CD4-positive, alpha-beta T cell treated with Interleukin-21 for 1 hour (primary cell): ENCODE measurements at places on chromosomes 11 and 22.

GRCh38 chr11:90532125-90532524, 309.3 kb upstream of the CHORDC1 start:
- no peak for DNase-seq

GRCh38 chr11:105609341-105609781, 512 bp upstream of the GRIA4 start:
- DNase-seq, result no peak

- DNase-seq, result no peak
Measured at GRCh38 chr11:70483077-70483861, 84.9 kb downstream of the CTTN start.

GRCh38 chr11:128734103-128734831, 40.4 kb downstream of the FLI1 start:
- no peak for DNase-seq

DNA sequence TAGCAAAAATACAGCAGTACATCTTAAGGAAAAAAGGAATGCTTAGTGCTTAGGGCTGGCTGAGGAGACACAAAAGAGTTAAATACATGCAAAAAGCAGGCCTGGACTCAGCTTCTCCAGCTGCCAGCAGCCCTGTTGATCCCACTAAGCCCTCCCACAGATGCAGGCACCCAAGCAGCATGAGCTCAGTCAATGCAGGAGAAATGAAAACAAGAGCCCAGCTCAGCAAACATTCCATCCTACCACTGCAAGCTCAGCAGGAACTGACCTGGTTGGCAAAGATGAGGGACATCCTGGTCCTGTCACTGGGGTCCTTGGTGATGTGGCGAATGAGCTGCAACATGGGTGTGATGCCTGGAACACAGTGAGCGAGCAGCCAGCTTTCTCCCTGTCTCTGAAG, 5.8 kb downstream of the CYB5R2 start:
- no peak for DNase-seq

GRCh38 chr11:91243630-91244029, 981.0 kb upstream of the FAT3 start:
- no peak for DNase-seq

DNA sequence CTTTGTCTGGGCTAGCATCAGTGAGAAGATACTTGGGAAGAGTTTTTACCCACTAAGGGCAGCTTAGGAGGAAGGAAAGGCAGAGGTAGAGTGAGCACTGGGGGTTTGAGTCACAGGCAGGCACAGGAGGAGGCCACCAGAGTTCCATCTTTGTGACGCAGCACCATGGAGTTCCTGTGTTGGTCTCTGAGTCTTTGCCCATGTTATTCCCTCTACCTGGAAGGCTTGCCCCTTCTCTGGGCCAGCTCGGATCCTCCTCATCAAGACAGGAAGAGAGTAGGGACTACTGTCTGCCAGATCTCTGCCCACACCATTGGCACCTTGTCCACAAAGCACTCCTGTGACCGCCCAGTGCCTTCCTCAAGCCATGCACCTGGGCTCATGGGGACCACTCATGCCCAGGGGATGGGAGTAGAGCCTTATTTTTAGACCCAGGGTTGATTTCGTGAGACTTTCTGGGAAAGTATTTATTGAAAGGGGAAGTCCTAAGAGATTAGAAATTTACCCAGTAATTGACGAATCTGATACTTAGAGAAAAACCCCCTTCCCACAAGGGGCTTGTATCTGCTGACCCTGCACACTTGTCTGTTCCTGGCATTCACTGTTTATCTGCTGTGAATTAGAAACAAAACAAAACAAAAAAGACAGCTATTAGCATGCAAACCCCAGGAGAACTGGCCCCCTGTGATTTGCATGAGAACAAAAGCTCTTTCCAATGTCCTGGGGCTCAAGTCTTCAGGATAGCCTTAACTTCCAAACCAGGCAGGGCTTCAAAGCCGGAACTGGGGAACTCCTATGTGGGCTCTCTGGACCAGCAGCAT, 35.9 kb upstream of the MYEOV start:
- no peak for DNase-seq

DNA sequence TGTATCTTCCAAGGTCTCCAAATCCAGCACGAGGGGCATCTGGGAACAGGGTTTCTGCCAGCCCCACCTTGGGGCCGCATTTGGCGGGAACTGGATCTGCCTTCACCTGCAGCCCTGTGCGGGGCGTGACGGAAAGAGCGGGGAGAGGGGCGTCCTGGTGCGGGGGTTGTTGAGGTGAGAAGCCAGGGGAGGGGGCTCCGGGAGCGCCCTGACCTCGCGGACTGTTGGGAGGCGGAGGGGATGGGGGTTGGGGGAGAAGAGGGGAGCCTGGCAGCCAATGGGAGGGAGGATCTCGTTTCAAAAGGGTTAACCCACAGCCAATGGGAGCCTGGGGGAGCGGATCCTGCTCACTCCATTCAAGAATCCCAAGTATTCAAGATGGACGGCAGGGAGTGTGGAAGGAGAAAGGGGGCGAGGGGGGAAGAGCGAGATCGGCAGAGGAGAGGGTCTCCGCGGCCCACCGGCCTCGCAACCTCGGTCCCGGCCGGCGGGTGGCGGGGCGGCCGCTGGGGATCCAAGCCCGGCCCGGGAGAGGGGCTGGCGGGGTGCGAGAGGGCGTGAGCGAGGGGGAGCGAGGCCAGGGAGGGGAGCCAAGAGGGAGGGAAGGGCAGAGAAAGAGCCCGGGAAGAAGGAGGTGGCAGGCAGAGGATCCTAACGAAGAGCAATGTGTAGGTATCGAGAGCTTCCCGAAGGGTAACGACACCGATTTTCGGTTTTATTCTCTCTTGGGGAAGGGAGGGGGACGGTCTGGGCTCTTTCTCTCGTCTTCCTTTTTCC, 11.5 kb downstream of the YPEL4 start:
- DNase-seq, result no peak

DNA sequence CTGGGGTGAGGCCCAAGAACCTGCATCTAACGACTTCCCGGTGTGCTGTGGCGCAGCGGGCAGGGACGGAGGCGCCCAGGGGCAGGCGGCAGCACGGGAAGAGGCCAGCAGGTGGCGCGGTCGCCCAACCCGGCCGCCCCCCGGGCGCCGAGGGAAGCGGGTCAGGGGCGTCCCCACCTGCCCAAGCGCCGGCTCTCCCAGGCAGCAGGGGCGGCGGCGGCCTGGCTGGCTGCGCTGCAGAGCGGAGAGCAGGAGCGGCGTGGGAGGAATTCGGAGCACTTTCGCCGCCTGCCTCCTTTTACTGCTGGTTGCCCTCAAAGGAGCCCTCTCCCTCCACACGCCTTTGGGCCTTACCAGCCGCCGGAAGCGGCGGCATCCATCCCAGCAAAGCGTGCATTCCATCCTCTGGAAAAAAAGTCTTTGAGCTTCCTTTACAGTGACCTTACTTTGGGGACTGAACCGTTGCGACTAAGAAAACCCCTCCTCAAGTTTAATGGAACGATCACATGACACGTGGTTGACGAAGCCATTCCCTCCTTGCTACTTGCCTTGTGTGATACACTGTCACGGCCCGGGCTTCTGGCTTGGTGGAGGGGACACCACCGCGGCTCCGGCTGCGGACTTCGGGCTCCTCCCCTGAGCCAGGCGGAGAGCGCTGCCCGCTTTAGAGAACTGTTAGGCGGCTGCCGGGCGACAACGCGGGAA, 106.8 kb upstream of the CLMP start:
- DNase-seq, result peak; percentile 63

DNA sequence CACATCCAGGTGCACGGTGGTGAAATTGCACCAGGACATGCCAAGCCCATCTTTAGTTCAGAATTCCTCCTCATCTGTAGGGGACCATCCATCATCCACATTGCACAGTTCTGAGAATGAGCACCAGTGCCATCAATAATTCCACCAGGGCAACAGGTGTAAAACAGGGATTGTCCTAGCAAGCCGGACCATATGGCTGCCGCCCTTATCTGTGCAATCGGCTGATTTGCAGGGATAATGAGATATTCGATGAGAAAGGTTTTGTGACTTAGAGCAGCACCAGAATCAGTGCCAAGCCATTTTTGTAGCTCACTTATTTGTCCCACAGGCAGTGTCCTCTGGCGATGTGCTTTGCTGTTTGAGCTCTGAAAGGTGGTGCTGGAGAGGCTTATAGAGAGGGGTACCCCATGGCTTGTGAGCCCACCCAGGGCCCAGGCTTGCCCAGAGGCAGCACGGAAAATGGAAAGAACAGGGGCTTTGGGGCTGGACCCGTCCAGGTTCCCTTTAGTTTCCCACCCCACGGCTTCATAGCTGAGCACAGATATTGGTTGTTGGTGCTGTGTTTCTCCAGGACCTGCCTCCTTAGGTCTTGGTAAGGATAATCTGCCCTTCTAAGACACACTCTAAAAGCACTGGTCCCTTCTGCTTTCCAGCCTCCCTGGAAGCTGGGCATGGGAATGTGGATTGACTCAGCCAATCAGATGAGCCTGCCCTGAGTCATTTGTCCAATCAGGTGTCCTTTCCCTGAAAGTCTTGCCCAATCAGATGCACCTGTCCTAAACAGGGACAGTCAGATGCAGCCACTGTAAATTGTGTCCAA, 84.0 kb upstream of the SHANK2 start:
- DNase-seq, result no peak

DNA sequence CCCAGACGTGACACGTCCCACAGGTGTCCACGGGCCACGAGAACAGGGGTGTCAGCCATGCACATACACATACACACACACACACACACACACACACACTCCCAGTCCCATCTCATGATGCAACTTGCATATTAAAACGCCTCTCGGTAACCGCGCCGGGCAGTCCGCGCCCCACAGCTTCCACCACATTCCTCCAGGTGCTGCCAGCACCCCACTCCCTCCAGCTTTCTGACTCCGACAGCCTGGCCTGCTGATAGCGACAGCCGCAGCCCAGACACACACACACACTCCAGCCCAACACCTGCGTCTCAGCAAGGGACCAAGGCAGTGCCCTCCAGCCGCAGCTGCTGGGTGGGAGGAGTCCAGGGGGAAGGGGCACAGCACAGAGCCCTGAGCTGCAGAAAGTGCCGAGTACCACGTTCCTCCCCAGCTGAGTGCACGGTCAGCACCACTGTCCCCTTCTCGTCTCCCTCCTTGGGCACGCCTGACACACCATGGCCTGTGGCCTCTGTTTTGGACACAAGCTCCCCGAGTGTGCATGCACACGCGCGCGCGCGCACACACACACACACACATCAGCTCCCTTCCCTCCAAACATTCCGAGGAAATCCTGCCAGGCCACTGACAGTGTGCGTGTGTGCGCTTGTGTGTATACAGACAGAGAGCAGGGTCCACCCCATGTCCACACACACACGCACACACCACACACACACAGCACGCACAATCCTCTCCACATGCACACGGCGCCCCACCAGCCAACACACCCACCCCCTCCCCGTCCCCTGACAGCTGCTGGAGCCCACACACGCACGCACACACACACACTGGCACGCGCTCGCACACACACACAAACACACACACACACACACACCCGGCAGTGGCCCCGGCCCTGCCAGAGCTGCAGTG, 1.2 kb downstream of the ELFN2 start:
- DNase-seq, result no peak
